Neural crest cell (in vitro differentiated cells): ENCODE measurements at places on chromosomes 2 and 18. TPM values are rescaled to one million over a fixed set of nuclear protein-coding genes. Genes with fewer than 3 reads are reported as not detected.

- H3K27ac ChIP-seq, result no peak overlapping the region
- H3K4me3 ChIP-seq, result no peak overlapping the region
- peaks cover 28% of the 10 kb centered on the region for H3K4me1 ChIP-seq
- no peak for DNase-seq
- H3K27me3 ChIP-seq, result no peaks in the 10 kb centered on the region
Measured at GRCh38 chr2:64850642-64851041, 138.6 kb upstream of the SLC1A4 start.

GRCh38 chr18:63140997-63141777 is 178.4 kb downstream of the BCL2 start:
- no peak overlapping the region for H3K4me3 ChIP-seq
- peaks cover 27% of the 10 kb centered on the region for H3K4me1 ChIP-seq
- no peak overlapping the region for H3K27ac ChIP-seq
- no peak for DNase-seq

The BMP10 gene
- total RNA-seq, result not detected in 2 replicates

DNA sequence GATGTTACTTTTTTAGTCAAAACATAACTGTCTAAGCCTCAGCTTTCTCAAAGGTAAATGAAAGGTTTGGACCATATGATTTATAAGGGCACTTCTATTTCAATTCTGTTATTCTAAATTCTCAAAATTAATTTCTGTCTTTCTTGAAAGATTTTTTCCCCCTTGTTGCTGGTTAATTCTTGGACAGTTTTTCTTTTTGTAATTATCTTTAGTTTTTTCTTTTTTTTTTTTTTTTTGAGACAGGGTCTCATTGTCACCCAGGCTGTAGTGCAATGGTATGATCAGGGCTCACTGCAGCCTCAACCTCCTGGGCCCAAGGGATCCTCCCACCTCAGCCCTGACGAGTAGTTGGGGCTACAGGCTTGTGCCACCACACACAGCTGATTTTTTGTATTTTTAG is 121.0 kb upstream of the MYO3B start:
- no peak overlapping the region for H3K4me3 ChIP-seq
- H3K27me3 ChIP-seq, result no peaks in the 10 kb centered on the region
- no peaks in the 10 kb centered on the region for H3K4me1 ChIP-seq
- DNase-seq, result no peak

DNA sequence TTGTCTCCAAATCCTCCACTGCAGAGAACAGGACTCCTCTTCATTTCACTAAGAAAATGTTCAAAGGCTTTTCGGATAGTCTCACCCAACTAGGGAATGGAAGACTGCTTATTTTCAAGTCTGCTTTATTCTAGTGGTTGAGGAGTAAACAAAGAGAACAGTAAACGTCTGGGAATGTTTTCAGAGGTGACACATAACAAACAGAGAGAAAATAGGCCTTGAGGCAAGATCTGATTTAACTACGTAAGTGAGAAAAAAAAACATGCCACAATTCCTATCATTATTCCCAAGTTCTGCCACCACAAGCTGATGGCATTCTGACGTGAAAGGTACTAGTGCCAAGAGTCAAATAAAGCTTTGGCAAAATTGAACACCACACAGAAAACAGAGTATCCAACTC is 16.7 kb upstream of the WIPF1 start:
- peaks cover 4% of the 10 kb centered on the region for H3K4me1 ChIP-seq
- no peak overlapping the region for H3K4me3 ChIP-seq
- no peak for DNase-seq
- no peak overlapping the region for H3K27ac ChIP-seq
- peaks cover 4% of the 10 kb centered on the region for H3K36me3 ChIP-seq

The SERPINB11 gene
- total RNA-seq, result not detected in 2 replicates

DNA sequence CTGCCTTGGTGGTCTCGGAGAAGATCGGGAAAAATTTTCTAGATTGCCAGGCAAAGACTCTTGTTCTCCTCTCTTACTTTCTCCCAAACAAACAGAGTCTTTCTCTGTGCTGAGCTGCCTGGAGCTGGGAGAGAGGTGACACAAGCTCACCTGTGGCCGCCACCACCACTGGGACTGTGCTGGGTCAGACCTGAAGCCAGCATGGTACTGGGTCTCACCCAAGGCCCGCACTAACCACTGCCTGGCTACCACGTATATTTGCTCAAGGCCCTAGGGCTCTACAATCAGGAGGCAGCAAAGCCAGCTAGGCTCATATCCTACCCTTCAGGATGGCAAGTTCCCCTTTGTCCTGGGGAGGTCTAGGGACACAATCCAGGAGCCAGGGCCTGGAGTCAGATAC is 312.2 kb downstream of the DLGAP1 start:
- peaks cover 10% of the 10 kb centered on the region for H3K36me3 ChIP-seq
- no peak for DNase-seq
- no peaks in the 10 kb centered on the region for H3K27me3 ChIP-seq
- H3K4me3 ChIP-seq, result no peak overlapping the region
- peaks cover 4% of the 10 kb centered on the region for H3K4me1 ChIP-seq
- H3K27ac ChIP-seq, result no peak overlapping the region
